ENCODE measurements at places on chromosomes 7 and 10.
A peak's percentile ranks its signal among the peaks of the same experiment; 100 is the strongest.

- no peak for DNase-seq
These were observed 128.4 kb upstream of the TCF7L2 start for GRCh38 chr10:112821663-112822062.

- no peak for DNase-seq
These were observed 36.0 kb downstream of the MAT1A start for GRCh38 chr10:80253266-80253962.

DNA sequence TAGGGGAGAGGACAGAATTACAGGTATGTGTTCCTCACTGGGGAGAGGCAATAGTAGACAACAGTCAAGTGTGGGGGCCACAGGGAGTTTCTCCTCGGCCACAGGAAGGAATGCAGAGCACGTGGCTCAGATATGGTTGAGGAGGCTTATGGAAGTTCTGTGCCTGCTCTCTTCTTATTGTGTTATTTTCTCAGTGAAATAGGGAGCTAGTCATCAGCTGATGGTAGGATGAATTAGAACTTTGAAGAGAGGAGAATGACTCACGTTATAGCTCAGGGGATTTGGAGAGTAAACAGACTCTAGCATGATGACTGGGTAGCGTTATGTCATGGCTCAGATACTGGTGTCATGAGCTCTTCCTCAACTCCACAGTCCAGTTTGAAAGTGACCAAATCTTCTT lies 308.3 kb upstream of the IGFBP3 start:
- no peak for DNase-seq

DNA sequence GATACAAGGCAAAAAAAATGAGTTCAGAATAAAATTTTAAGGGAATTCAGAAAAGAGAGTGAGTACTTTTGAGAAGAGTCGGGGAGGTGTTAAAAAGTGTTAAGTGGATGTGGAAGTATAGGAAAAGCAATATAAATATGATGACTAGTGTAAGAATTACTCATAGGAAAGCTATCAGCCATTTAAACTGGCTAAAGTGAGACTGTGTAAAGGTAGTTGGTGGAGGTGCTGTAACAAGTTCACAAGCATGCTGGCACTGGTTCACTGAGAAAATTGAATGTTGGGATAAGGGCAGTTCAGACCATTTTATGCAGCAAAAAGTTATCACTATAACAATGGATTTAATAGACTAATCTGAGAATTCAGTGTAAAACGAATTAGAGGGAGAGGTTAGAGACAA lies 179.0 kb upstream of the DKK1 start:
- no peak for DNase-seq

GRCh38 chr10:73251683-73252444 lies 580 bp downstream of the MRPS16 start:
- peak; percentile 1 for DNase-seq

DNA sequence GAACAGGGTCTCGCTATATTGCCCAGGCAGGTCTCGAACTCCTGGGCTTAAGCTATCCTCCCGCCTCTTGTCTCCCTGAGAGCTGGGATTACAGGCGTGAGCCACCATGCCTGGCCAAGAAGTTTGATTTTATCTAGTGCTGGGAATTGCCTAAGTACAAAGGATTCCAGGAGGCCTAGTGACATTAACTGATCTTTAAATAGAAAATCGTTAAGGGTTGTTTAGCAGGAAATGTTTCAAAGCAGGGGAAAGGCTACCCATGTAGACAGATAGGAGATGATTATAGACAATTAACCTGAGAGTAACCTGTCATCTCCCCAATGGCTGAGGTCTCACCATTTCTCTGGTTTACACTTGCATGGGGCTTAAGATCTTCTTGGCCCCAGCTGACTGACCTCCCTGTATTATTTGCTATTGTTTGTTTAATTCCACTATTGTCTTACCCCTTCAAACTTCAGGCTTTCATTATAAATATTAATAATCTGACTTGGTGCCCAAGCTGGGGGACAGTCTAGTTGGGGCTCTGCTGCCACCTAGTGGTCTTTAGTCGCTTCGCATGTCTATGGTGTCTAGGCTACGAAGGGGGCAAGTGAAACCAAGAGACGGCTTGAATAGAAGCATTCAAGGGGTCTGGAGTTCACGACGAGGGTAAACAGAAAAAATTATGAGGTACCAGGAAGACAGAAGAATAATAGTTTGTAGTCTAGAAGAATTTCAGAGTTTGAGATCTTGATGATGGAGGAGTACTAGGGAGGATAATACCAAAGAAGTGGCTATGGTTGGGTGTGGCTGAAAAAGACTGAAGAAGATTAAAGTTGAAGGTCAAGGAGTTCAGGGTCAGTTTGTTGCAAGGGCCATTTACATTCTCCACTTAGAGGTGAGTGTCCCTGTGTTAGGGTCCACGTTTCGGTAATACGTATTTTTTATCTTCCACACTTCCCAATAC lies 40.4 kb upstream of the BPGM start:
- DNase-seq: peak; percentile 64

GRCh38 chr10:129704786-129705525 lies 237.9 kb downstream of the MGMT start:
- no peak for DNase-seq

DNA sequence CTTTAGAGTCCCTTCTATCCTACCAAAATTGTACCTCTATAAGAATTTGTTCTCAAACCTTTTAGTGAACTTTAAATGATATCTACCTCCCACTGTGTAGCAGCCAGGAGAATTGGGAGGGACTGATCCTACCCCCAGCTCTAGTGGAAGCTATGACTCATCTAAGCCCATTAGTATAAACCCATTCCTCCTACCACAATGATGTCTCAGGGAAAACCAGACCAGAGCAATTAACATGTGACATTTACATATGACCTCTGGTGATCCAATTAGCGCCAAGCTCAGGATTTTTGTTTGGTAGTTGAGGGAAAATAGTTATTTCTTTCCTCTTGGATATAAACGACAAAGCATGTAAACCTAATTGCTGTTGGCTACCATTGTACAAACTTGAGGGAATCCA lies 33.1 kb upstream of the R3HCC1L start:
- no peak for DNase-seq

DNA sequence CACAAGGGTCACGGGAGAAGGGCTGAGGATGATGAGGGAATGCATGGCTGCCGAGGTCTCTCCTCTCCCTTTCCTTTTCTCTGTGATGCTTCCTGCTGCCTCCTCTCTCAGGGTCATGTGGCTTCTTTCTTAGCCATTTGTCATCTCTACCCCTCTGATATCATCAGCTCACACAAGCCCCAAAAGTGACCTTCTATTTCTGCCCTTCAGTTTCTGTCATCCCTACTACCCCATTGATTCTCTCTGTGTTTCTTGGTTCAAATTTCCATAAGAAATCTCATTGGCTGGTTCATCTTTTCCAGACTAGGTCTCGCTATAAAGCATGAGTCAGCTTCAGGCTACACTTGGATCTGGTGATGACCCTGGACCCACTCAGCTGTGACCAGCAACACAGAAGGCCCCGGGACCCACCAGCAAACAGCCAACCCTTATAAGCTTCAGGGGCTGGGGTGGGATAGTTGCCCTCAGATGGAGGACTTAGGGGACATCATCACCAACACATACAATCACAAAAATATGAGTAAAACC lies 284.3 kb downstream of the SKAP2 start:
- DNase-seq: no peak

GRCh38 chr10:12999849-13000248 lies 1.7 kb downstream of the CCDC3 start:
- DNase-seq: no peak

GRCh38 chr10:6024334-6024682 lies 37.9 kb downstream of the IL2RA start:
- DNase-seq: no peak

- DNase-seq: peak; percentile 80
These were observed 97.9 kb upstream of the IKZF1 start for GRCh38 chr7:50206453-50207250.

GRCh38 chr10:50981904-50982303 lies 92.4 kb upstream of the PRKG1 start:
- DNase-seq: no peak

- DNase-seq: no peak
These were observed 1.1 kb upstream of the ING3 start for GRCh38 chr7:120949393-120949911.

DNA sequence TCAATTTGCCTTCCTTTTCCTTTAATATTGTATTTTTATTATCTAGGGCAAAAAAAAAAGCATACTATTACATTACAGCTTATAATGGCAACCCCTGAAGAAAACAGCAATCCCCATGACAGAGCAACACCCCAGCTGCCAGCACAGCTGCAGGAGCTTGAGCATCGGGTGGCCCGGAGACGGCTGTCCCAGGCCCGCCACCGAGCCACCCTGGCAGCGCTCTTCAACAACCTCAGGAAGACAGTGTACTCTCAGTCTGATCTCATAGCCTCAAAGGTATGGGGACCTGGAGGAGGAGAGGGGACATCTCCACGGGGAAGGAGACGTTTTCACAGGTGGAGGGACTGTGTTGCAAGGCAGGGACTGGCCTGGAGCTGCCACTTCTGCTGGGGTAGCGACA lies 6.8 kb downstream of the STRA8 start:
- no peak for DNase-seq

GRCh38 chr10:86779220-86780017 lies 23.0 kb downstream of the BMPR1A start:
- no peak for DNase-seq

DNA sequence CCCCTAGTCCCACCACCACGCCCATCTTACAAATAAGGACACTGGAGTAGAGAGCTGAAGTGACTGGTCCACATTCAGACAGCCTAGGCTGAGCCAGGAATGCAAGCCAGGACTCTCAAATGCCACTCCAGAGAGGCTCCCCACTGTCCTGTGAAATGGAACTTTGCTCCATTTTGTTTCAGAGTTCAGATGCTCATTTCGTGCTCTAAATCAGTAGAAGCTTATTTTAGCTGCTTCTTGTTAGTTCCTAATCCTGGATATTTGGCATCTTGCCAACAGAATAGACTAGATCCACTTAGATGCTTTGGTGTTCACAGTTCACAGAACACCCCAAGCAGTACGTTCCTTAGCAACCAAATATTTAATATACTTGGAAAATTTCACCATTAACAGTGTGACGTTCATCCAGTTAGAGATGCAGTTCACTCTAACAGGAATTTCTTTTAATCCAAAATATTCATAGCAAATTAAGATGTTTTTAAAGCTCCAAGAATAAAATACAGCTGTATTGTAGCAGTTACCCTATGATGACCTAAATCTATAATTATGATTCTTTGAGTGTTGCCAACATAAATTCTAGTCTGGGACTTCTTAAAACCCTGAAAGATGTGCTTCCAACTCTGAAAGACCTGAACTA lies 7.3 kb downstream of the MMP21 start:
- no peak for DNase-seq

- no peak for DNase-seq
These were observed 17.9 kb upstream of the PSMG3 start for GRCh38 chr7:1587738-1588137.

DNA sequence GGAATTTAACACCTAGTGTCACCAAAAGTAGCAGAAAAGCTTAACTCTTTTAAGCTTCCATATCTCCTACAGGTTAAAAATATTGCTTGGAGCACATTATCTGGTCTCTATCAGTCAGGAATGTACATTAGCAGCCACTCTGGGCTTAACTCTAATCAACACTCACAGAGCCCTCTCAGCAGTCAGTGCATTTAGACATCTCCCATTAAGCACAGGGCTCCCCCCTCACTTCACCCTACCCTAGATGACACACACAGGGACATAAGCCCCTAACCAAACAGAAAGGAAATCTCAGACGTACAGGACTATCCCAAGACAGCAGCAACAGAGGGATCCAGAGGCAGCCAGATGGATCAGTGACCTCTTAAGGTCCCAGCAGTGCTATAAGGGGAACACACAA lies 26.4 kb downstream of the FBXW4 start:
- no peak for DNase-seq

DNA sequence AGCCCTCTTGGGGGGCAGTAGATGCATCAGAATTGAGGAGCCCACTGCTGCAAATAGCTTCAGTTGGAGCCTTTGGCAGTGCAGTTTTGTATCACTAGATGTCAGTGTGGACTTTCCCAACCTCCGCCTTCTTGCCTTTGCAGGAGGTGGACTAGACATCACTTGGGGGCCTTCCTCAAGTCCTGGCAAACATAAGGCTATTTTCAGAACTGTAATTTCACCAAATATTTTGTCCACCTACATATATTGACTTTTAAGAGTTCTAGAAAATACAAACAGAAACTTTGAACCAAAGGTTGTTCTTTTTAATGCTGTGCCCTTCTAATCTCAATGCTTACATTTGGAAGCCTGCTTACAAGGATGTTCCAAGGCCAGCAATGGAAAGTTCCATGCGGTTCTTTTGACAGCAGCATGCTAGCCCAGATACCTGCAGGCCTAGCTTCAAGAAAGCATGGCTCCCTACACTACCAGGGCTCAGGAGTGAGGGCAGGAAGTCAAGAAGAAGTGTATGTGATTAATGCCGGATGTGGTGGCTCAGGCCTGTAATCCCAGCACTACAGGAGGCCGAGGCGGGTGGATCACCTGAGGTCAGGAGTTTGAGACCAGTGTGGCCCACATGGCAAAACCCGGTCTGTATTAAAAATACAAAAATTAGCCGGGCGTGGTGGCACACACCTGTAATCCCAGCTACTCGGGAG lies 8.0 kb upstream of the ZNRF2 start:
- peak; percentile 70 for DNase-seq

DNA sequence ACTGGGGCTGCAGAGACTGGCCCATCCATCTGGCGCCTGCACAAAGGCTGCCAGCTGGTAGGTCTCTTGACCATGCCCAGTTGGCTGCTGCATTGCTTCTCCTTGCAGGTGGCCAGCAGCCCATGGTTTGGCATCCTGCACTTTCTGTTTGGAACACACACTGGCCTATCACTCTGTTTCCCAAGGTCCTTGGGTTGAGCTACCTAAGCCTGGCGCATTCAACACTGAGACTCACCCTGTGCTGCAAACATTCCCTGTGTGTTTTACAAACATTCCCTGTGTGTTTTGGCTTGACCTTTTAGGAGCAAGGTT lies 55.5 kb downstream of the TACR2 start:
- DNase-seq: no peak

DNA sequence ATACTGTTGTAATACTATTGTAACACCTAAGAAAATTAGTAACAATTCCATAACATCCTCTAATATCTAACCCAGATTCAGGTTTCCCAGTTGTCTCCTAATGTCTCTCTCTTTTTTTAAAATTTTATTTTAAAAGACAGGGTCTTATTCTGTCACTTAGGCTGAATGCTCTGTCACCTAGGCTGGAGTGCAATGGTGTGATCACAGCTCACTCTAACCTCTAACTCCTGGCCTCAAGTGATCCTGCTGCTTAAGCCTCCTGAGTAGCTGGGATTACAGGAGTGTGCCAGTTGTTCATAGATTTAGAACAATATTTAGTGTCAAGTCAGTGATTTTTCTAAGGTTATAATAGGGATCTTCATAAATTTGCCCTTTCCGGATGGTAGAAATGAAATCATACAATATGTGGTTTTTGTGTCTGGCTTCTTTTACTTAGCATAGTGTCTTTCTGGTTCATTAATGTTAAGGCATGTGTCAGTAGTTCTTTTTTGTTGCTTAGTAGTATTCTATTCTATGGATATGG lies 14.7 kb downstream of the RALA start:
- DNase-seq: no peak

- no peak for DNase-seq
These were observed 259.5 kb upstream of the VWC2 start for GRCh38 chr7:49513911-49514310.

GRCh38 chr7:2566890-2567678 lies 8.3 kb downstream of the IQCE start:
- peak; percentile 36 for DNase-seq
